NCI-H1436 treated with DMSO at 0.1 percent for 48 hours (cell line): ENCODE measurements at places on chromosomes 13 and 19.

DNA sequence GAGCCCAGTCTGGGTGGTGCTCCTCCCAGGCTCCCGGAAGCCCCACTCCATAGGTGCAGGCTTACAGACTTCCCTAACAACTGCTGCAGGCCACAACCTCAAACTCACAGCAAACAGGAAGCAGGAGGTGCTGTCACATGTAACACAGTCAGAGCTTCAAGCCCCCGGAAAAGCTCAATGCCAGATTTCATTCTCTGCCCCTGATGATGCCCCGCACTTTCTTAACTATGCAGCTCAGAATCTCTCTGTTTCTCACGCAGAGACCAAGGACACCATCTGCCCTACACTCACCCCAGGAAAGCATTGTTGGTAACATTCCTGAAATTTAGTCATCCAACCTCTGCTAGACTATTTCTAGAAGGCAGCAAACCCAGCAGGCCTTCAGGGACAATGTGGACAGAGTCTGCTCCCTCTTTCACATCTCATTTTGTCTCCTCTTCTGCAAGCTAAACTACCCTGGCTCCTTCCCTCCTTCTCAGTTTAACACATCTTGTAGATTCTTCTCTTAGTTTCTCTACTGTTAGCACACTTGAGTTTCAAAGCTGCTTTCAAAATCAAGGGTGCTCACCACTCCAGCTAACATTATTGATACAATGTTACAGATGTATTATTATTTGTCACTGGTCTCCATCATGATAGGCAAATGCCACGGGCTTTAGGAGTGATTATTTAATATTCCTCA, 162.5 kb downstream of the KCTD12 start:
- no peak for DNase-seq

- DNase-seq = no peak
Observed at GRCh38 chr13:108897955-108898354, 268.5 kb downstream of the MYO16 start.

GRCh38 chr13:46022481-46022880, 30.1 kb downstream of the ZC3H13 start:
- DNase-seq = no peak

- DNase-seq = no peak
Observed at GRCh38 chr13:110319774-110320509, 12.9 kb downstream of the COL4A2 start.

GRCh38 chr19:3634496-3635045, 8.0 kb upstream of the CACTIN start:
- DNase-seq = no peak

GRCh38 chr19:30887042-30887441, 462.2 kb downstream of the TSHZ3 start:
- DNase-seq = no peak

- DNase-seq = no peak
Observed at GRCh38 chr13:59950266-59950665, 213.5 kb downstream of the DIAPH3 start.

GRCh38 chr13:104616990-104617389, 1550.8 kb upstream of the SLC10A2 start:
- DNase-seq = no peak

GRCh38 chr19:19559931-19560330, 21.9 kb downstream of the CILP2 start:
- DNase-seq = no peak

GRCh38 chr19:49676136-49676783, 811 bp upstream of the PRMT1 start:
- no peak for DNase-seq

GRCh38 chr19:17737690-17738153, 13.6 kb upstream of the FCHO1 start:
- no peak for DNase-seq

GRCh38 chr13:102236830-102237229, 165.0 kb downstream of the FGF14 start:
- DNase-seq = no peak
